ENCODE measurements at places on chromosomes 11 and 22.
A peak's percentile ranks its signal among the peaks of the same experiment; 100 is the strongest.

- H3K4me3 ChIP-seq, result no peak overlapping the region
- no peaks in the 10 kb centered on the region for H3K27me3 ChIP-seq
Observed at GRCh38 chr11:45844822-45845578, 2.3 kb upstream of the CRY2 start.

- H3K27ac ChIP-seq, result 0 out of 2 replicates have a peak overlapping the region, but pooled peaks have one; percentile 5
- H3K27me3 ChIP-seq, result no peaks in the 10 kb centered on the region
- H3K4me3 ChIP-seq, result no peak overlapping the region
- H3K36me3 ChIP-seq, result no peaks in the 10 kb centered on the region
Observed at GRCh38 chr22:40757071-40757470, 62.1 kb downstream of the SLC25A17 start.

DNA sequence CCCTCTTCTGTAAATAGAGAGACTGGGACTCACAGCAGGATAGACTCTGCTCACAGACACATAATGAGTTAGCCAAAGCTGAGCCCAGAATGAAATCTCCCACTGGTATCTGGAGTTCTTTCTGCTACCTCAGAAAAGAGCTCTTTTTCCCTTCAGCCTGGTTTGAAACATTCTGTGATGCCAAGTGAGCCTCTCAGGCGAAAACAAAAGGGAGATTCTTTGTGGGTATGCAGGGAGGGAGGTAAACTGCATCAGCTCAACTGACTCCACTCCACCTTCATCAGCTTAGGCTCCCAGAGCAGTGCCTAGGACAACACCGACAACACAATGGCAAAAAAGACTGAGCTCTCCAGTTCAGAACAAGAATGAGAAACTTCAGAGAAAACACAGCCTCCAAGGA, 55.1 kb upstream of the SCUBE2 start:
- H3K4me1 ChIP-seq, result no peaks in the 10 kb centered on the region
- no peak for DNase-seq
- H3K36me3 ChIP-seq, result no peaks in the 10 kb centered on the region

DNA sequence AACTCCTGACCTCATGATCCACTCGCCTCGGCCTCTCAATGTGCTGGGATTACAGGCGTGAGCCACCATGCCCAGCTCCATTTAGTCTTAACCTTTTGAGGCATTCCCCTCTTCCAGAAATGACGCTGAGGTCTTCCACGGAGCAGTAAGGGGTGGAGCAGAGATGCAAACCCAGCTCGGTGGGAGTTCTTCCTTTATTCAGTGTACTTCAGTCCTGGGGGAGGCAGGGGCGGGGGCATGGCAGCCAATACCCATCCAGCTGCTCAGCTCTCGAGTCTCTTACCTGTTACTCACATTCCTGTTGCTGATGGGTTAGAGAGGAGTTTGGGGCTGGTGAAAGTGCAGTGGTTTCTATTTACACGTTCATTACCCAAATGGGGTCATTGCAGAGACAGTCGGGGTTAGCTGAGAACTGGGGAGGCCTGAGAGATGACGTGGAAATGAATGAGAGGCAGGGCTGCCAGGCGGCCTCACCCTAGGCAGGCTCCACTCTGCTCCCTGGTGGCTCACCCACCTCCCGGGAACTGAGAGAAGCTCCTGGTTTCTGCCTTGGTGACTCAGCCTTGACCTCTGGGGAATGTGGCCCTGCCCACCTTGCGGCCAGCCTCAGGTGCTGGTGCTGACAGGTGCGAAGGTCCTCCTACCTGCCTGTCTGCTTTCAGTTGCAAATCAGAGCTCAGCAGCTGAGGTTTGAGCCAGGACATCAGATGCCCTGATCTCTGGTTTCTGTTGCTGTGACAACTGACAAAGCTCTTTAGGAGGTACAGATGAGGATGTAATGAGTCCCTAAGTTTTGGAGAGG, 13.4 kb upstream of the ST14 start:
- no peaks in the 10 kb centered on the region for H3K4me1 ChIP-seq
- no peak for DNase-seq
- H3K4me3 ChIP-seq, result no peak overlapping the region

DNA sequence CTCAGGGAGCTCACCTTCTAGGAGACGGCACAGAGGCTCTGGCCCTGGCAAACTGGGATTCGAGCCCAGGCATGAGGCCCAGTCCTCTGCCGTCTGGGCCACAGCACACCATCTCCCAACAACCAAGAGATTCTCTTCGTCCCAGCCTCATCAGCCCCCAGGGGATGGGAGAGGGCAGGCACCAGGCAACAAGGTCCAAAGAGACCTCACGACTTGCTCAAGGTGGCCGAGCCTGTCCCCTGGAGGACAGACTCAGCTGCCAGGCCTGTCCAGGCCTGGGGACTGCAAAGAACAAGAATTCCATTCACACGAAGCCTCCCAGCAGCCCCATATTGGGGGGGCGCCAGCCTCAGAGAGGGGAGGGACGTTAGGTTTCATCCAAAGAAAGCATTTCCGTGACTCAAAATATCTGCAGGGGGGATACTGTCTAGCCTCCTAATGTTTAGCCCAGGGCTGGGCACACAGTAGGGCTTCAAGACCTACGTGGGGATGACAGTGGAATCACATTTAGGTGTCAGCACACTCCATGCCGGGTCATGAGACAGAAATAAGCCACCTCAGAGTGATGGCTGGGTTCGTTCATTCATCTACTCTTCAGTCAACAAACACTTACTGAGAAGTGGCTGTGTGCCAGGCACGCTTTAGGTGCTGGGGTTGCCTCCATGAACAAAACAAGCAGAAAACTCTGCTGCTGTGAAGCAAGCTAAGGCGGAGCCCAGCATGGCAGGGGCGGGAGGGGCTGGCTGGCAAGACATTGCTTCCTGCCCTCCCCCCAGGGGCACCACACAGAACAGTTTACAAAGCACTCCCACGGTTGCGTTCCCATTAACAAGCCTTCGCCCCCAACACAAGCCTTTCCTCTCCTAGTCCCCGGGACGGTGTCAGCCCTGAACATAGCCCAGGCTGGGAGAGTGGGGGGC, 1.2 kb downstream of the CARNS1 start:
- H3K4me1 ChIP-seq, result peaks cover 71% of the 10 kb centered on the region
- H3K4me3 ChIP-seq, result peak overlapping the region; percentile 44
- H3K27me3 ChIP-seq, result no peaks in the 10 kb centered on the region
- DNase-seq, result peak; percentile 92

- H3K4me1 ChIP-seq, result no peaks in the 10 kb centered on the region
- DNase-seq, result no peak
- no peak overlapping the region for H3K27ac ChIP-seq
- H3K27me3 ChIP-seq, result no peaks in the 10 kb centered on the region
- H3K36me3 ChIP-seq, result no peaks in the 10 kb centered on the region
Observed at GRCh38 chr22:19661156-19661555, 53.1 kb upstream of the SEPTIN5 start.

- no peak for DNase-seq
- no peak overlapping the region for H3K27ac ChIP-seq
- no peak overlapping the region for H3K4me3 ChIP-seq
Observed at GRCh38 chr11:78179459-78180071, 8.9 kb downstream of the KCTD21 start.

- peaks cover 27% of the 10 kb centered on the region for H3K36me3 ChIP-seq
- no peaks in the 10 kb centered on the region for H3K27me3 ChIP-seq
- H3K27ac ChIP-seq, result no peak overlapping the region
Observed at GRCh38 chr22:47019012-47019790, 256.8 kb downstream of the TBC1D22A start.

- H3K36me3 ChIP-seq, result no peaks in the 10 kb centered on the region
- no peaks in the 10 kb centered on the region for H3K4me1 ChIP-seq
- no peak overlapping the region for H3K4me3 ChIP-seq
- no peak overlapping the region for H3K27ac ChIP-seq
- no peak for DNase-seq
Observed at GRCh38 chr22:44445731-44446130, 52.3 kb downstream of the RTL6 start.

DNA sequence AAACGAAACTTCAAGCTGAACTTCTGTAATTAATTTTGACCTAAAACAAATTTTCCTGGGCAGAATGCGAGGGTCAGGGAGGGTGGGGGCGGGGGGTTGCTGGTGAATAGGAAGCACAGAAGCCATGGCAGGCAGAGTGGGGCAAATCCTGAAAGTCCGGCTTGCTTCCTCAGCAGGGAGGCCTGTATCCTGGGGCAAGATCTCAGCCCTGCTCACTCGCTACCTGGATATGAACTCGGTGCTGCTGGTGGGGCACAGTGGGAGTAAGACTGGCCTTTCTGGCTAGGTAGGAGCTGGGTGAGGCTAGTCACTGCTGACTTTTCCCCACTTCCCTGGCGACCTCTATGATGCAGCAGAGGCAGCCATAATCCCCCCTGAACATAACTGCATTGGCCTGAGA, 168.9 kb upstream of the CHORDC1 start:
- no peaks in the 10 kb centered on the region for H3K27me3 ChIP-seq
- no peak overlapping the region for H3K27ac ChIP-seq
- no peak for DNase-seq
- H3K36me3 ChIP-seq, result no peaks in the 10 kb centered on the region
- H3K4me3 ChIP-seq, result no peak overlapping the region

- H3K36me3 ChIP-seq, result peaks cover 52% of the 10 kb centered on the region
- no peaks in the 10 kb centered on the region for H3K27me3 ChIP-seq
- H3K4me3 ChIP-seq, result no peak overlapping the region
- peaks cover 25% of the 10 kb centered on the region for H3K4me1 ChIP-seq
Observed at GRCh38 chr22:24159650-24160049, 21.6 kb upstream of the SUSD2 start.

DNA sequence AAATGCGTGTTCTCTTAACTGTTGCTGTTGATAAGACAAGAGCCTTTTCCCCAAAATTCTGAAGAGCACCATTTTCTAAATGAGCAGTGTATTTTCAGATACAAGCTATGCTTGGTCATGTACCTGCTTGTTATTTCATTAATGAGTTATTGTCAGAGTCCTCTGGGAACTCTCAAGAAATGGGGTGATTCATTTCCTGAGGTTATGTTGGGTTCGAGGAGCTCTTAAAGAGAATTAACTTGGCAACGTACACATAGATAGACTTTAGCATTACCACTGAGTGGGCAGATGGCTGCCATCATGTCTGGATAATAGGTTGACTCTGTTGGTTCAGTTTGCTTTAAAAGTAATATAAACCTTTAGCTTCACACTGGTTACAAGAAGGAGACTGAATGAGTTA, 87.9 kb upstream of the SORL1-AS1 start:
- no peak overlapping the region for H3K27ac ChIP-seq
- no peak overlapping the region for H3K4me3 ChIP-seq
- peaks cover 40% of the 10 kb centered on the region for H3K4me1 ChIP-seq
- H3K27me3 ChIP-seq, result no peaks in the 10 kb centered on the region
- no peak for DNase-seq

GRCh38 chr11:73965076-73965763, 14.4 kb downstream of the DNAJB13 start:
- H3K36me3 ChIP-seq, result no peaks in the 10 kb centered on the region
- H3K27me3 ChIP-seq, result no peaks in the 10 kb centered on the region
- no peak overlapping the region for H3K27ac ChIP-seq

- H3K4me1 ChIP-seq, result peaks cover 9% of the 10 kb centered on the region
- no peak overlapping the region for H3K4me3 ChIP-seq
- no peaks in the 10 kb centered on the region for H3K36me3 ChIP-seq
- no peak overlapping the region for H3K27ac ChIP-seq
- H3K27me3 ChIP-seq, result peaks cover 59% of the 10 kb centered on the region
- no peak for DNase-seq
Observed at GRCh38 chr11:46386674-46387073, 4.9 kb downstream of the CHRM4 start.

DNA sequence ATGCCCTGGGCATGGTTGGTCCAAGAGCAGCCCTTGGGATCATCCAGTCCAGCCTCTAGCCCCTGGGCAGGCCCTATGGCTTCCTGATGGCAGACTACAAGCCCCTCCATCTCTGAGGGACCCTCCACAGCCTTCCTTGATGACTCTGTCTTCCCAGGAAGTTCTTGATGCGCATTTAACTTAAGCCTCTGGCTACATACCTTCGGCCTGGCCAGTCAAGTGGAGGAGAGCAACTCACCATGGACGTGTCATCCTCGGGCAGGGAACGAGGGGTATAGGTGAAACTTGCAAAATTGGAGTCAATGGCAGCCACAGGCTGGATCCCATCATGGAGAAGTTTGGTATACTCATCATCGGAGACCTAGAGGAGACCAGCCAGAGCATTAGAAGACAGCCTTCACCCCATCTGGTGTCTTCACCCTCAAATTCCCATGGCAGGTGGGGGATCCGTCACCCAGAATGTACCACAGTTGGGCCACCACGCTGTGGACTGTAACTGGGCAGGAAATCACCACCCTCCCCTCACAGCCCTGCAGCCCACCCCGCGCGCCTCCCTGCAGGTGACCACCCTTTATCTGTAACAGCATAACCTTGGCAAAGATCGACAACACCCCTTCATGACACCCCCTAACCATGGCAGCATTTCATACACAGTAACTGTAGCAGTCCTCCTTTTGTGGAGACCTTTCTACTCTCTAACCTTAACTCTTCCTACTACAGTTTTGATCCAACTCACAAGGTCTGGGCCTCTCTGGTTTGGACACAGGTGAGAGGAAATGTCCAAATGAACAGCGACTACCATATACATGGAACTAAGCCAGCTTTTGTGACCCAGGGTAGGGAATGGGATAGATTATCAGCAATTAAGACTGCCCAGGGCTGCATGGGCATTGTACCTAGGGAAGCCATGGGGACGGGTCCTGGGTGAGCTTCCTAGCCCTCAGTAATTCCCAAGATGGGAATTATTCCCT, 91.7 kb downstream of the PDE2A start:
- no peaks in the 10 kb centered on the region for H3K4me1 ChIP-seq
- no peaks in the 10 kb centered on the region for H3K36me3 ChIP-seq
- no peak overlapping the region for H3K4me3 ChIP-seq
- H3K27ac ChIP-seq, result no peak overlapping the region
- DNase-seq, result no peak

GRCh38 chr11:122046846-122047245, 69.2 kb downstream of the BLID start:
- H3K27ac ChIP-seq, result no peak overlapping the region
- H3K4me3 ChIP-seq, result no peak overlapping the region
- no peak for DNase-seq
- H3K36me3 ChIP-seq, result no peaks in the 10 kb centered on the region
- no peaks in the 10 kb centered on the region for H3K4me1 ChIP-seq
